ENCODE measurements at places on chromosomes 5 and 9.

DNA sequence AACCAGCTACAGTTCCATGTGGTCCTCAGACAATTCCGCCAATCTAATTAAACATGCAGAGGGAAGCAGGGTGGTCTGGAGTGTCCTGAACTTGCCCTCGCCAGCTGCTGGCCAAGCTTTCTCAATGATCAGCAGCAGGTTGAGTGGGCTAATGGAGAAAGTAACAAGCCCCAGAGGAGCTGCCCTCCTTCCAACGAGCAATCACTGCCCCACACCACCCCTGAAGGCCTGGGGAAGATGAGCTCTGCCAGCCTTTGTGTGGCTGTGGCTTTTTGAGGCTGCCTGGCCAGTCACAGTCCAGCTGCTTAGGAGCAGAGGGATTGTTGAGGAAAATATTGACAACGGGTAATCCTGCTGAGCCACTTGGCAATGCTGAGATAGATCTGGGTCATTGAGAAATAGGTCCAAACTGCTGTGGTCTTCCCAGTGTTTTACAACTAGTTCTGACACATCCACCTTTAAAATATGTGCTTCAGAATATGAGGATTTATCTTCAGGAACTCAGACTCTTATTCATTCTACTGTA, 107.3 kb downstream of the CD180 start:
- DNase-seq, result no peak

DNA sequence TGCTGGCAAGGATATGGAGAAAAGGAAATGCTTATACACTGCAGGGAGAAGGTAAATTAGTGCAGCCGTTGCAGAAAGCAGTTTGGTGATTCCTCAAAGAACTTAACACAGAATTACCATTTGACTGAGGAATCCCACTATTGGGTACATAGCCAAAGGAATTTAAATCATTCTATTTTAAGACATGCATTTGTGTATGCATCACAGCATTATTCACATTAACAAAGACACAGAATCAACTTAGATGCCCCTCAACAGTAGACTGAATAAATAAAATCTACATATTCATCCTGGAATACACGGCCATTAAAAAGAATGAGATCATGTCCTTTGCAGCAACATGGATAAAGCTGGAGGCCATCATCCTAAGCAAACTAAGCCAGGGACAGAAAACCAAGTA, 510.1 kb upstream of the CDH9 start:
- DNase-seq, result no peak

- DNase-seq, result no peak
These were observed 61.6 kb downstream of the ICE1 start for GRCh38 chr5:5483880-5484598.

GRCh38 chr5:67619636-67620035, 423.0 kb upstream of the CD180 start:
- DNase-seq, result no peak

GRCh38 chr9:94933511-94933828, 207.0 kb downstream of the AOPEP start:
- no peak for DNase-seq

GRCh38 chr5:142834504-142834903, 64.3 kb downstream of the ARHGAP26 start:
- DNase-seq, result no peak

GRCh38 chr9:136588663-136589464, 43.0 kb upstream of the NOTCH1 start:
- DNase-seq, result no peak

DNA sequence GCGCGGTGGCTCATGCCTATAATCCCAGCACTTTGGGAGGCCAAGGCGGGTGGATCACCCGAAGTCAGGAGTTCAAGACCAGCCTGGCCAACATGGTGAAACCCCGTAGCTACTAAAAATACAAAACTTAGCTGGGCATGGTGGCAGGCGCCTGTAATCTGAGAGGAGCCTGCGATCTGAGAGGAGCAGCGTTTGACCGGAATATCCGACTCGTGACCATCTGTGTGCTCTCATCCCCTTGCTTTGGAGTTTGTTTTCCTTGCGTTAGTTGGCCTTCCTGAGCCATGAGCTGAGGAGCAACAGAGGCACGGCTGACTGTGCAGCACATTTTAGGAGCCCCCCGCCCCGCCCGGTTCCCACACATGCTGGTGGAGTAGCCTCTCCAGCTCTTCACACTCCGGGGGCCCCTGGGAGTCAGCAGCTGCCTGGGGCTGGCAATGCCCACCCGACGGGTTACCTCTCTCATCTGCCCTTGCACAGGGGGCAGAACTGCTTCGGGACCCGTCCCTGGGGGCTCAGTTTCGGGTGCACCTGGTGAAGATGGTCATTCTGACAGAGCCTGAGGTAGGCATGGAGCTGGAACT, 3.0 kb downstream of the ADAMTS13 start:
- no peak for DNase-seq

DNA sequence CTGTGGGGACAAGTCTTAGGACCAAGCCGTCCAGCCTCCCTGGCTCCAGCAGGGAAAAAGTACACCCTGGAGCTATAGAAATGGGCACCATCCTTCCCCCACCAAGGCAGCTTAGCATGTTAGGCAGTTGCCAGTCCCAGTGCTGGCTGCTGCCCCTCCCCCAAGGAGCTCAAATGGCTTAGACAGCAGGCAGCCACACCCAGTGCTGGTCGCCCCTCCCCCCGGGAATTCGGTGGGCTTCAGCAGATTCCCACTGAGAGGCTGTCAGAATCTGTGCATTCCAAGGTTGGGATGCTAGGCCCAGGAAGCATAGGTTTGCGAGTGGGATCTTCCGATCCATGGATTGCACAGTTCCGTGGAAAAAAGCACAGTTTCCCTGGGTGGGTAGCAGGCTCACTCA, 105.2 kb upstream of the ITGA1 start:
- no peak for DNase-seq
